T-helper 2 cell treated with Interferon-gamma antibody and Interleukin-4, amounts not matched to agents 5 μg/mL and 100 μg/mL, for 36 hours (primary cell): ENCODE measurements at places on chromosomes 2 and 18.

- no peak for DNase-seq
Observed at GRCh38 chr2:145596416-145596815, 1076.5 kb upstream of the ZEB2 start.

- DNase-seq = no peak
Observed at GRCh38 chr2:74497777-74498499, 1.5 kb downstream of the LBX2 start.

GRCh38 chr2:152716805-152717227, 445 bp downstream of the PRPF40A start:
- DNase-seq = no peak

GRCh38 chr18:74766251-74766650, 168.6 kb downstream of the ZNF407 start:
- no peak for DNase-seq

- DNase-seq = no peak
Observed at GRCh38 chr18:8960740-8961657, 141.5 kb upstream of the NDUFV2 start.

DNA sequence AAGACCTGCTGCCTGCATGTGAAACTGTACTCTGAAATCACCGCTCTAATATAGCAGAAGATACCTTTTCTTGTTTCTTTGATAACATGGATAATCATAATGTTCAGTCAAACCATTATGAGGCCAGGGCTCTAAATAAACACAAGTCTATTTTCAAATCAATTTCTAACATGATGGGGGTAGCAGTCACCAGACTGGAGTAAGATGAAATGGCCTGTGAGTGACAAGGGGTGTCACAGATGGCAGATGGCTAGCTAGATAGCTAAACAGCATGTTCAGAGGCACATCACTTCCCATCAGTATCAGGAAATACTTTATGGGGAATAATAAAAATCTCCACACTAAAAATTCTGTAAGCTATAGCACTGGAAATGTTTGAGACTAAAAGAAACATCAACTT, 14.0 kb downstream of the MBD2 start:
- no peak for DNase-seq

GRCh38 chr2:119756837-119757236, 2.9 kb upstream of the PTPN4 start:
- peak; percentile 55 for DNase-seq

DNA sequence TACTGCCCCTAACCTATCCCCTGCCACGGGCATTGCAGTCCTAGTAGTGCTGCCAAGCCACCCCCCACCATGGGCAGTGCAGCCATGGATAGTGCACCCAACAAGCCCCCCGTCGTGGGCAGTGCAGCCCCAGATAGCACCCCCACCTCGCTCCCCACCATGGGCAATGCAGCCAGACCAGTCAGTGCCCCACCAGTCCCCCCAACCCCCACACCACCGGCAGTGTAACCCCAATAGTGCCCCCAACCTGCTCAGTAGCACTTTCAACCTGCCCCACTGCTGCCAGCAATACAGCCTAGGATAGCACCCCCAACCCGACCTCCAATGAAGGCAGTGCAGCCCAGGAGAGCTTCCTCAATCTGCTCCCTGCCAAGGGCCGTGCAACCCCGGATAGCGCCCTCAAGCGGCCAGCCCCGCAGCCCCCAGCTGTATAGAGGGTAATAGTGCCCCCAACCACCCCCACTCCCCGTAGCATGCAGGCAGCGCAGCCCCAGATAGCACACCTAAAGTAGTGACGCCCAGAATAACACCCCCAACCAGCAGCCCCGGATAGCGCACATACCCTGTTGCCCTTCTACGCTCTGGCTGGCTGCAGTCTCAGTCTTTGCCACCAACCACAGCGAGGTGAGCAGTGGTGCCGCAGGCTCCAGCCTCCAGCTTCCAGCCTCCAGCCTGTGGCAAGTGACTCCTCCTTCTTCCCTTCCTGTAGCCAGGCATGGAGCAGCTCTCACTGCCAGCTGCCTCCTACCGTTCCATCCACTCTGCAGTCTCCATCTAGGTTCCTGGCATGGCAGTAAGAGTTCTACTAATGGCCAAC, 45.4 kb upstream of the ANKRD62 start:
- DNase-seq = no peak

- DNase-seq = no peak
Observed at GRCh38 chr2:127404466-127405254, 13.6 kb upstream of the PROC start.

- DNase-seq = no peak
Observed at GRCh38 chr2:159933727-159934049, 128.7 kb downstream of the PLA2R1 start.

- DNase-seq = no peak
Observed at GRCh38 chr2:47403609-47404193, 745 bp downstream of the MSH2 start.

- no peak for DNase-seq
Observed at GRCh38 chr2:10499911-10500521, 51.9 kb upstream of the ODC1 start.

DNA sequence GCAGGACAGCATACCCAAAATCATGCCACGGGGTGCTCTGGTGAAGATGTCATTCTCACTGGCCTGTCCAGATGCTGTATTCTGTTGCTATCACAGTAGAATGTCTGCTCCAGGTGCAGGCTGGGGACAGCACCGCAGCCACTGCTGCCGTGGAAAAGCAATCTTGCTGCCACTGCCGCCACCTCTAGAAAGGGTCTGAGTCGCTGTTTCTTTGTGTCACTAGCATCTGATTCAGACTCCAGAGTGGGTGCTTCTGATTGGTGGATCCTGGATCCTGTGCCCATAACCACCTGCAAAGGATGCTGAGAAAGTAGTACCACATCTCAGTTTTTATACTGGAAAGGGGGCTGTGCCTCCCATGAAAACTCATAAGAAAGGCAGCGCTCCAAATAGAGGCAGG, 45.3 kb upstream of the CTLA4 start:
- DNase-seq = no peak

GRCh38 chr2:54081574-54081973, 33.8 kb upstream of the ACYP2 start:
- peak; percentile 72 for DNase-seq

DNA sequence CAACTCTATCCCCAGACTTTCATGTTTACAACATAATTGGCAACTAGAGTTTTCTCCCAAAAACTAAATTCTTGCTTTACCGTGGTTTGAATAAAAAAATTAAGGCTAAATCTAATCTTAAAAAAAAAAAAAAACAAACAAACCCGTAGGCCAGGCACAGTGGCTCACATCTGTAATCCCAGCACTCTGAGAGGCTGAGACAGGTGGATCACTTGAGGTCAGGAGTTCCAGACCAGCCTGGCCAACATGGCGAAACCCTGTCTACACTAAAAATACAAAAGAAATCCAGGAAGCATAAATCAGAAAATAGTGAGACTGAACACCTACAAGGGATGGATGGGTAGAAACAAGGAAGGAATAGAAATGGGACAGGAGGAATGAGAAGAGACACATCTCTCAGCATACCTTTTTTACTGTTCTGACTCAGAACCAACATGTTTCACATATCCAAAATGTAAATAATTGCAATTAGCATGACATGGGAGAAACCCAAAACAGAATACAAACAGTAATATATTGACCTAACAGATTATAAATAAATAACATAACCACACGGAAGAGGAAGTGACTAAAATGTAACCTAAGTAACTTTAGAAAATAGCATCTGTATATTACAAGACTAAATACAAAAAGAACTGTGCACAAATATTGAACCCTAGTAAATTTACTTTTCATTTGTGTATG, 17.5 kb downstream of the MGAT4A start:
- DNase-seq = no peak

DNA sequence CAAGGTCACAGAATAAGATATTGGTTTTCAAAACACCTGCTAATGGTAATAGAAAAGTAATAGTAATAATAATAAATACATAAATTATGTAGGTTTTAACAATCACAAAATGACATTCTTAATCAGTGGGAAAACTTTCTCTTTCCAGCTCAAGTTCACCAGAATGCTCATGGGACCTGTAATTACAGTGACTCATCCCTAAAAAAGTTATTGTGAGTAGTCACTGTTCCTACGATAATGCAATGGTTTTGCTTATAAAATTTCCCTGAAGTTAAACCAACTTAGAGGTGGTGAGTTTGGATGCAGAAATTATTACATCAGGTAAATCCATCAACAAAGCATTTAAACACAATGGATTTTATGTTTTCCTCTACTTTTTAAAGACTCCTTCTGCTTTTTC, 502.3 kb downstream of the PID1 start:
- no peak for DNase-seq

GRCh38 chr18:11688972-11689668, at the start of gene GNAL:
GNAL (plus strand) TSS chr18:11689264; CDS start chr18:11689564, 300 bp downstream.
- DNase-seq = peak; percentile 53

DNA sequence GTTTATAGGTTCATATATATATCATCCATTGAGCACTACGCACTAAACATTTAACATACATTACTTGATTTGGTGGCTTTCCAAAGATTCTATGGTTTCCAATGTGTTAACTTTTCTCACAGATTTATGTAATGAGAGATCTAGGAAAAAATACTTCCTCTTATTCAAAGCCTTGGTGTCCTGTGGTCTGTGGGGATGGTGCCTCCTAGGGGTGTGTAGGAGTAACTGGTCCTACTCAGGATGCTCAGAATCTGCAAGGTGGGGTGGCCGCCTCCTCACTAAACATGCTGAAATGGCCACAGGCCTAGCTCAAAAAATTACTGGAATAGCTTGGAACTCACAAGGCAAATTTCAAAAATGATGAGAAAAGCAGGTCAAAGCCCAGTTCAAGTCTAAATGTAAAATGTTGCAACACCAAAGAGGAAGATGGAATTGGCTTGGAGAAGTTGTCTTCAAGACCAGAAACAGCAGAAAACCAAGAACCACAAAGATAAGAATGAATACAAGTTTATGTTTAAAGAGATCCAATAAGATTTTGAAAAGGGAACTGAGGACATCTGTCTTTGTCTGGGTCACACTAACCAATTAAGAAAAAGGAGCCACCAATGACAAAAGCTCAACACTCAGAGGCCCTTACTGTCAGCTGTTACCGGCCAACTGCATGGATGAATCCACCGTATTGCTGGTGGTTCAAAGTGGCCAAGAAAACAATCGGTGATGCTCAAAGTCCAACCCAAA, 11.5 kb downstream of the GPR55 start:
- no peak for DNase-seq

DNA sequence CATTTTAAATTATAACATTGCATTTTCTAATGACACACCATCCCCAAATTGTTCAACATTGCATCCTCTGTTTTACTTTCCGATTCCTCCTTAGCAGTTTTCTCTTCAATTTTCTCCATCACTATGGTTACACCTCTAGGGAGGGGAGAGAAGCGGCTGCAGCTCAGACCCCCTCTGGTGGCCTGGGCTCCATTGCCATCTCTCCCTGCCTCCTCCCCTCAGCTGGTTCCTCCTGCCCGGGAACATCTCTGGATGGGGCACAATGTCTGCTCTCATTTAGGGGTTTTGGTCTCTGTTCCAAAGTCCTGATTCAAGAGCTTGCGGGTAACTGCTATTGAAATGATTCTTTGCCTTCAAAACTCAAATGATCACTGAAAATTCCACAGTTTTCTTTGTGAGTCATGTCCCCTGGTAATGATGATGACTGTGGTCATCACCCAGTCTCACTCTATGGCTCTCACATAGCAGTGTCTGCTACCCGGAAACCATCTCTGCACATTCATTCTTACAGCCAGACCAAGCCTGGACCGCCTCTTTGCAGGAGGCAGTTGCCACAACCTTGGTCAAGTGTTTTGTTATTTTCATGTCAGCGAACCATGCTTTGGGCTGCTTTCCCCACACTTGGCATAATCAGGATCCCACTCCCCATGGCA, 263.9 kb downstream of the ALPK2 start:
- DNase-seq = no peak

- DNase-seq = no peak
Observed at GRCh38 chr2:176526995-176527901, 258.0 kb downstream of the MTX2 start.

- DNase-seq = no peak
Observed at GRCh38 chr2:74313497-74313896, 29.7 kb downstream of the SLC4A5 start.

DNA sequence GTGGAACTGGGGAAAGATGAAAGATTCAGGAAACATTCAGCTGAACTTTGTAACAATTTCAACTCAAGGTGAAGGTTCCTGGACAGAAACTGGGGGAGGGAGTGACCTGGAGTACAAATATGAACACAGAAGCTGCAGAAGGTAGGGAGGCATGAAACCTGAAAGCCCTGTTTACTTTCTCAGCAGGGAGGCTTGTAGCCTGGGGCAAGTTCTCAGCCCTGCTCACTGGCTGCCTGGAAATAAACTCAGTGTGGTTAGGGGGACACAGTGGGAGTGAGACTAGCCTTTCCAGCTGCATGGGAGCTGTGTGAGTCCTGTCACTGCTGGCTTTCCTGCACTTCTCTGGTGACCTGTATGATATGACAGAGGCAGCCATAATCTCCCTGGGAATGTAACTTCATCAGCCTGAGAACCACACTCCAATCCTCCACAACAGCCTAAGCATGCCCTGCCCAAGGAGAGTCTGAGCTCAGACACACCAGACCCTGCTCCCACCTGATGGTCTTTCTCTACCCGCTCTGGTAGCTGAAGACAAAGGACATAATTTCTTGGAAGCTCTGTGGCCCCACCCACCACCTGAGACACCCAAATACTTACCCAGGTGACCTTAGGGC, 77.0 kb downstream of the ZSWIM2 start:
- no peak for DNase-seq

DNA sequence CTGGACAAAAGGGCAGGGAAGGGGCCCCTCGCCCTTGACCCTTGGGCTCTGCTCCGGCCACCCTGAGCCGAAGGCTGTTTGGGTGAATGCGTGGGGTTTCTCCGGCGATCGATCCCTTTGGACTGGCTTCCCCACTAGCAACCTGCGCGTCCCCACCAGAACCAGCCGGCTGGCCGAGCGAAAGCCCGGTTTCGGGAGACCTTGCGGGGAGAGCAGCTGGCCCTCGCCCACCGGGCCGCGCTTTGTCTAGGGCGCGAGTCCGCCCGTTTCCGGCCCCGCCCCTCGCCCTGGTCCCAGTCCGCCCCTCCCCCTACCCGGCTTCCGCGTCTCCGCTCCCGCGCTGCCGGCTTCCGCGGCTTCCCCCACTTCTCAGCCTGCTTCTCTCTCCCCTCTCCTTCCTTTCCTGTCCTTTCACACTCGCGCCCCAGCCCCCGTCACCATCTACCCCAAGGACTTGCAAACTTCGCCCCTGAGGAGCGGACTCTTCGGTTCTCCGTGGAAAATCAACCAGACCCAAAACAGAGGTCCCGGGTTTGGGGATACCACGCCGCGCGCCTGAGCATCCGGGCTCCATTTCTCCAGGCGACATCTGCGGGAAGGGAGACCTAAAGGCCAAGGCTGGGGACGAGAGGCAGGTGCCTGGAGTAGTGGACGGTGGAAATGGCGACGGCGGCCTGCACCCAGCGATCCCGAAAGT, 48.0 kb upstream of the ATP6V1B1 start:
- peak; percentile 42 for DNase-seq

DNA sequence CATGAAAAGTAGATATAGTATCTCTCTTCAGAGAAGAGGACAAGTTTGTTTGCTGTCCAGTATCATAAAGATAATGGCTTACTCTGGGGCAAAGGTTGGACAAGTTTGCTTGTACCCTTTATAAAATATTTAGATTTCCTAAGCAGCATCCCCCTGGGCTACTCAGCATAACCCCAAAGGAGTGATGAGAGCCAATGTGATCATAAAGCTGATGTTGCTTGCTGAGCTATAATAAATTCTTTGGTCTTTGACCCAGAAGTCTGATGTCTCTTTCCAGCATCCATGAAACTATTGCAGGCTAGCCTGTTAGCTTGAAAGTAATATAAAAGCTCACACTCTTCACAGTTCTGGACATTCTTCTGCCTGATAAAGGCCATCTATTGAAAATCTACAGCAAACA, 138.3 kb upstream of the STON1 start:
- DNase-seq = no peak

- DNase-seq = no peak
Observed at GRCh38 chr18:54013452-54013851, 211.0 kb downstream of the MBD2 start.

- DNase-seq = no peak
Observed at GRCh38 chr2:121866789-121867188, 111.3 kb downstream of the TSN start.
